Tibial nerve (tissue), 4 donors: ENCODE measurements at places on chromosomes 2 and 18. TPM values are rescaled to one million over a fixed set of nuclear protein-coding genes. Genes with fewer than 3 reads are reported as not detected.

The ACMSD gene
- total RNA-seq, result not detected

- DNase-seq, result no peak
These were observed 774.2 kb upstream of the FSHR start for GRCh38 chr2:49928551-49928950.

DNA sequence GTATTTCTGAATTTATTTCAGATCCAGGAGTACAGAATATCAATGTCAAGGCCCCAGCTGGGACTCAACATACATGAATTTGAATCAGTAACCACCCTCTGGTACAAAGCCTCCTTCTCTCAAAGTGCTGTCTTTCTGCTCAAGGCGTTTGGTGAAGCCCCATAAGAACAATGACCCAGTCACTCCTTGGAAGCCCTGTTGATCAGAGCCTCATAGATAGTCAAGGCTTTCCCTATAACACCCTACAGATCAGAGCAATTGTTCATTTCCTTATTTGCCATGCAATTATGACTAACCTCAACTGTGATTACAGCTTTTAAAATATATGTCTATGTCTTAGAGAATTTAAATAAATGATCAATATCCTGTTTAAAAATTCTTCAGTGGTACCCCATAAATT, 159.1 kb upstream of the CREB1 start:
- DNase-seq, result no peak

DNA sequence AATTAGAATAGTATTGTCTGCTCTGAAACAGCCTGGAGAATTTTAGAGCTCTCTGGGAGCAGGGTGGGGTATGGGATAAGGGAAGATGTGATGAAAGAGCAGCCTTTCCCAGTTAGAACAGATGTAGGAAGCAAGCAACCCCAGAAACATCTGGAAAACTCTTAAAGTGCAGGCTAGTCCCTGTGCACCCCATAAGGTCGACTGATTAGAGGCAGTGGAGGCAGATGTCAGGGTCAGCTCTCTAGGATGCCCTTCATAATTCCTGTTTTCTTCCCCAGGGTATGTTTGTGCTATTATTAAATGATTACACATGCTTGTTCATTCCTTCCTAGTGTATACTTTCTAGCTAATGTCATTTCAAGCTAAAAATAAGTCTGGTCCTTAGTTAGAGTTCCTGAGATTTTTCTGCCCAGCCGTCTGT, 41.7 kb downstream of the PTPRM start:
- no peak for DNase-seq

- DNase-seq, result no peak
These were observed 8.5 kb upstream of the CAVIN2 start for GRCh38 chr2:191855382-191855781.

DNA sequence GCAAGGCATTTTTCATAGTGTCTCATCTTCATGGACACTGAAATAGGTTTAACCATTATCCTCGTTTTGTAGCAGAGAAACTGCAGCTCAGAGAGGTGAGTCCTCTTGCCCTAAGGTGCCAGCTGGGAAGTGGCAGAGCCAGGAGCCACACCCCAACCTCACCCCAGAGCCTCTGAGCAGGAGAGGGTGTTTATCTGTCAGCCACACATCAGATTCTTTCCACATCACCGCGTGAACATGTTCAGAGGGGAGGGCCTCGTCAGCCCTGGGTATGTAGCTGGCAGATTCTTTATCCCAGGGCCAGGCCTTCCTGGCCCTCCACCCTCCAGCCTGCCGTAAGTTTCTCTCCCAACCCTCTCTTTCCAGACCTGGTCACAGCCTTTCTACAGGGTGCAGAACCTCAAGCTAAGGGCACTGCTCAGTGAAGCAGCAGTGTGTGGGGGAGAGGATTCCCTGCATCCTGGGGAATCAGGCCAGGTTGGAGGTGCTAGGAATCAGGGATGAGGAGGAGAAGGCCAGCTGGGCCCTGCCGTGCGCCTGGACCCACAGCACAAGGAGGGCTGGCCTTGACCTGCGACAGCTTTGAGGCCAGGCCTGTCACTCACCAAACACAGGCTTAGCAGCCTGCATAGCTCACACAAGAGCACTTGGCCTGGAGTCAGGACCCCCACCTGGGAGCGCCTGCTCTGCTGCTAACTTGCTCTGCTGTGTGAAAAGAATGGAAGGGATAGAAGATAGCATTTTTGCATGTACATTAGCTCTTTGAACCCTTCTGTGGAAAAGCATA, 111.3 kb upstream of the MCFD2 start:
- DNase-seq, result no peak

DNA sequence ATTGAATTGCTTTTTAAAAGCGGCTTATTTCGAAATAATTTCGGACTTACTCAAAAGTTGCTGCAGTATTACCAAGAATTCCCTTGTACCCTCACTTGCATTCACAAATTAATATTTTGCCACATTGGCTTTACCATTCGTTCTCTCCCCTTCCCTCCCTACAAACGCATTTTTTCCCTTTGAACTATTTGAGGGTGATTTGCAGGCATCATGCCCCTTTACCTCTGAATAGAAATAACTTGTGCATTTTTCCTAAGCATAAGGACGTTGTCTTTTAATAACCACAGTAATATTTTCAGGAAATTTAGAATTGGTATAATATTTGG, 608 bp downstream of the CCDC138 start:
- no peak for DNase-seq

- DNase-seq, result no peak
These were observed 92.5 kb downstream of the PTPN4 start for GRCh38 chr2:119852214-119852613.

- DNase-seq, result no peak
These were observed 2.5 kb downstream of the GALNT3 start for GRCh38 chr2:165791421-165792103.

DNA sequence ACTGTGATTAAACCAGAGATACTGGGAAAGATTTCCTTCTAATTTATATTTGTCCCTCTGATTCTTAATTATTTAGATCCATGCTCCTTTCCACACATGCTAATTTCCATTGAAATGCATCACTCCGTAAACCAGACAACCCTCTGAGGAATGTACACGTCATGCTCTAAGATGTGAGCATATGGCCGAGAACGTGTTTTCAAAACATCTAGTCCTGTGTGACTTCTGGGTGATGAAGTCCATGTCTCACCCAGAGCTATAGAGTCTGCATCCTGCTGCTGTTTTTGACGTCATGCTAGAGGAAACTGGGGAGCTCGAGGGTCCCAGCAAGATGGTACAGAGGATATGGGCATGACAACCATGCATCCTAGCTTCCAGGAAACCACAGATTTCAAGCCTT, 53.6 kb downstream of the CAPN13 start:
- DNase-seq, result no peak

GRCh38 chr2:85990084-85990483, 101.3 kb upstream of the ST3GAL5 start:
- DNase-seq, result no peak

DNA sequence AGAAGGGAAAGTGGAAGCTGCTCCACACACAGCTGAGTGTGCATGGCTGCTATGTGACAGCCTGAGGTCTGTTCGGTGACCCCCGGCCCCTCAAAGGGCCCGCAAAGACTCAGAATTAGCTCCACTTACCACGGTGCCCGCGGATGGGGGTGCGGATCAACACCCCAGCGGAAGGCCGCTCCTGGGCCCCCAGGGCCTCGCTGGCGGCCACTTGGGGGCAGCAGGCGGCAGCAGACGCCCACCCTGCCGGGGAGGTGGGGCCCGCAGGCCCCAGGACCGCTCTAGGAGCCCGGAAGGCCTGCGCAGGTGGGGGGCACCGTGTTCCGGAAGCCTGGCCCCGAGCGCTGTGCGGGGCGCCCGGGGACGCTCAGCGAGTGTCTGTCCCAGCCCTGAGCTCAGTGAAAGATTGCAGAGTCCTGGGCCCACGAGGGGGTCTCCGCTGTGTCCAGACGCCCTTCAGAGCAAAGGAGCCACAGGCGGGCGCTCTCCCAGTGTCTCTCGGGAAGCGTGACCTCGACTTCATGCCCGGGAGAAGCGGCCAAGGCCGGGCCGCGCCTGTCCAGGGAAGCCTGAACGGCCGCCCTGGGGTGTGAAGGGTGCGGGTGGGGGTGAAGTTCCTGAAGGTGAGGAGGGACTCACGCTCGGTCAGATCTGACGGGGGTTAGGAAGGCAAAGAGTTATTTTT, 118.7 kb downstream of the VAPA start:
- DNase-seq, result no peak

- DNase-seq, result no peak
These were observed 41.1 kb upstream of the RALBP1 start for GRCh38 chr18:9434122-9434701.

DNA sequence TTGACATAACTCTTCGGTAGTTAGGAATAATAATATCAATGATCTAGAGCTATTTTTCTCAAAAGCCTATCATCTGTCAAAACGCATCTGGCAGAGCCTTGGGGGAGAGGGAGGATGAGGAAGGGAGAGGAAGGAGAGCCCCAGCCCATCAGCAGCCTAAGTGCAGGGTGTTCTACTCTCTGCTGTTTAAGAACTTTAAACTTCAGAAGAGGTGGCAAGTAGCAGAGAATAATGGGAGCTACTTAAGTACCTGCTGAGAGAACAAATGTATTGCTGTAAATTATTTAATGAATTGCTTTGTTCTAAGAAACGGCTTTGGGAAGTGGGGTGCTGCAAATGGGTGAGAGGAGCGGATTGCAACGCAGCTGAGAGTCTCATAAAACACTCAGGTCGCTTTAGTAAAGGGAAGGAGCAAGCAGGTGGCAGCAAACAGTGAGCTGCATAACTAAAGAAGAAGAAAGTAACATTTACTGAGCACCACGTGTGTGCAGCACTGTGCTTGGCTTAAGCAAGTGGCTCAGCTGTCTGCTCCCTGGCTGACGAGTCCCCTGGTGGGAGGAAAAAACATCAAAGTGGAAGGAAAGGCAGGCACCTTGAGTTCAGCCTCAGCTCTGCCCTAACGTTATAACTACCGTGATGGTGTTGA, 26.3 kb upstream of the SH3RF3 start:
- no peak for DNase-seq

- no peak for DNase-seq
These were observed 419.3 kb downstream of the ZNF516 start for GRCh38 chr18:76075777-76076176.

DNA sequence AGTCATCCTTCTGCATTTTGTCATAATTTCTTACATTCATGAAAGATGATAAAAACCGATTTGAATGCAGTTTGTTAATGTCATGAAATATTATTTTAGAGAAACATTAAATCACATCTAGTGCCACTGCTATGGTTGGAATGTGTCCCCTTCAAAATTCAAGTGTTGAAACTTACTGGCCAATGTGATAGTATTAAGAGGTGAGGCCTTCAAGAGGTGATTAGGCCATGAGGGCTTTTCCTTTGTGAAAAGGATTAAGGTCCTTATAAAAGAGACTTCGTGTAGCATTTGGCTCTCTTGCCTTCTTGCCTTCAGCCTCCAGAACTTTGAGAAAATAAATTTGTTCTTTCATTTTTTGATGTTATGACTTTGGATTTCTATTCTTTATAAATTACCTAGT, 117.2 kb downstream of the RGPD3 start:
- no peak for DNase-seq

DNA sequence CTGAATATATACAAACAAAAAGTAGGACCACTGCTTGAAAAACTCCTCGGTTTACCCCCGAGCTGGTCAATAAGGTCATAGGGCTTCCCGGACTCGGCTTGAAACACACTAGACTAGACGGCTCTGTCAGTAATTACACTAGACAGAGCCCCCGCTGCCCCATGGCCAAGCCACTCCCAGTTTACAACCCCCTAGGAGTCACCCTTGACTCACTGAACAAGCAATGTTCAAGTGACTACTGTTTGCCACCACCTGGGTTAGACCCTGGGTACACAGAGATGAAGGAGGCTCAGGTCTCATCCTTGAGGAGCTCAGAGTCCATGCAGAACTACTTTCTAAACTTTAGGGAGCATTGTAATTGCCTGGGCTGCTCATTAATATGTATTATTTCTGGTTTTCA, 13.7 kb upstream of the PRELID3A start:
- no peak for DNase-seq

GRCh38 chr18:74708169-74708568, 110.5 kb downstream of the ZNF407 start:
- no peak for DNase-seq

DNA sequence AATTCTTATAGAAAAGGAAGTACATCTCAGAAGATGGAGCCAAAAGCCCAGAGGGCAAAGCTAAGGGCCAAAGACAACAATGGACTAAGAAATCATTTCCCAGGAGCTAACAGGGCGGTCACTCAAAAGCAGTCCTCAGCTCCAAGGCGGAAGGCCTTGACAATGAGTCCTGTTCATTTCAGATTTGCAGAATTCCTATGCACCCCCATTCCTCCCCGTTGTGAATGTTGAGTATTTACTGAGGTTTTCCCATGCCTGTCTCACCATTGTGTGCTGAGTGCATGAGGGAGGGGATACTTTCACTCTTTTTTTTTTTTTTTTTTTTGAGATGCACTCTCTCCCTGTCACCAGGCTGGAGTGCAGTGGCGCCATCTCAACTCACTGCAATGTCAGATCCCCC, 18.8 kb upstream of the DTNB start:
- peak; percentile 7 for DNase-seq
